ENCODE measurements at places on chromosomes 6 and 20.

DNA sequence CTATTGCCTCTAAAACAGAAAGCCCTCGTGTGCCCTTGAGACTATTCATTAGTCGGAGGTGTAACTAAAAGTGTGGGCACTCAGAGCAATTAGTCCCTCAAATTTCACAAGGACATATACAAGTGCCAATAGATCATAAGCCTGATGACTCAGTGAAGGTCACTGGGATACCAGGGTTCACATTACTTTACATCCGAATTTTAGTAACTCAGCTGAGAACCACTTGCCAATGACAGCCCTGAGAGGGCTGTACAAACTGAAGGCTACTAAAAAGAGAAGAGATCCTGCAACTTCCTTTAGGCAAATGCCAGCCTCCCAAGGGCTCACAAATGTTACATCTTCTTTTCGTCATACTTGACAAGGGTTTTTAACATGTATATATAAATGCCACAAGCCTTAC, 369.6 kb downstream of the TENT5A start:
- DNase-seq: no peak

GRCh38 chr6:140858381-140858971, 1274.2 kb upstream of the GJE1 start:
- DNase-seq: no peak

GRCh38 chr6:30244560-30244959, 31.4 kb upstream of the TRIM26 start:
- DNase-seq: no peak

- DNase-seq: no peak
Measured at GRCh38 chr6:28673787-28674671, 148.3 kb downstream of the GPX5 start.

- no peak for DNase-seq
Measured at GRCh38 chr6:153831350-153832078, 207.5 kb upstream of the OPRM1 start.

DNA sequence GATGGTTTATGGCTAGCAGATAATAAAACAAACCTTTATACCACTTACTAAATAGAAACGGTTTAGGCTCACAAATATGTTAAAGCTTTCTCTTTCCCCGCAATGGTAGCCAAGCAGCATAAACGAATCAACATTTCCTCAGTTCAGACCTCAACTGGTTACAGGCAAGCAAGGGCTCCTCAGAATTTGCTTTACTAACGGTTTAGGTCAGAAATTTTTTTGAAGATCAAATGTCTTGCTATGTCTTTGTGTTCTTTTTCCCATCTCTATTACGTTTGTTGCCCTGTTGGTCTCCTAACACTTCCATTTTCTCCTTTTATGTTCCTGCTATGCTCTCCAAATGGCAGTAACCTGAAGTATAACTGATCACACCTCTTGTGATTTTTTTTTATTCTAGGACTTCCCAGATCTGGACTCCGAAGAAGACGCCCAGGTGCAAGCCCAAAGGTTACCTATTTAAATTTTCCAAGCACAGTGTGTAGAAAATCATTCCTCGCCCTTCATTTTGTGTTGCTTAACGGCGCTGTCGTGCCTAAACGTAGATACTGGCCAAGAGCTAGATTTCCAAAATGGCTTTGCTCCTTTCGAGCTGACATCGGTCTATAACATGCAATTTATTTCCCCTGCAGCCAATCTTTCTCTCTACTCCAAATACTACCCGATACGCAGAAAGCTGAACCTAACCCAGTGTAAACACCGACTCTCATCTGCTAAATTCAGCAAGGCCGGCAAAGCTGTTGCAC, 717 bp upstream of the ASF1A start:
- DNase-seq: peak; percentile 96

Data from NCI-H2029 treated with DMSO at 0.1 percent for 48 hours (cell line).